ENCODE measurements at places on chromosomes 13 and 19. TPM values are rescaled to one million over a fixed set of nuclear protein-coding genes. Genes with fewer than 3 reads are reported as not detected.
A peak's percentile ranks its signal among the peaks of the same experiment; 100 is the strongest.

DNA sequence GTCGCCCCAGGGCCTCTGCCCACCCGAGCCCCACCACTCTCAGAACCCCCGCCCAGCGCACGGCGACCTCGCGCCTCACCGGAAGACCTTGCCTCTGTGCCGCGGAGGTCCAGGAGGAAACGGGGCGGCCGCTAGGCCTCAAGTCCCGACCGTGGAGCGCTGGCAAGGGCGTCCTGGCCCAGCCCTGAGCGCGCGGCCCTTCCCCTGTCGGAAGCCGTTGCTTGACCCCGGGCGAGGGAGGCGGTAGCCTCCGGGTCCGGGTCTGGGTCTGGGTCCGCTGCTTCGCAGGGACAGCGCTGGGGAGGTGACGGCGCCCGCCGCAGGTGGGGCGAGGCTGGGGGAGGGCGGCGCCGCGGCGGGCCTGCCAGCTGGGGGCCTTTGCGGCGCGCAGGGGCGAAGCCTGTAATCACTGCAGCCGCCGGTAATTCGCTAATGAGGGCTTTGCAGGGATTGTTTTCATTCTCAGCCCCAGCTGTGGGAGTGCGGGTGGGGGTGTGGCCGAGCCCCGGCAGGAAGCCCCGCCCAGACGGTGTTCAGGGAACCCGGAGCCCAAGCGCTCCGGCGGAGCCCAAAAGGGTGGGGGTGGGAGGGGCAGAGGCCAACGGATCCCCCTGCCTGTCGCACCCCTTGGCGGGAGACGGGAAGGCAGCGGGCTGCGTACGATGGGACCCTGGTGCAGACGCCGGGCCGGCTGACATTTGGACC lies 8.6 kb downstream of the C19orf25 start:
- H3K4me3 ChIP-seq = peak overlapping the region; percentile 12
- peak; percentile 73 for DNase-seq
- peak overlapping the region; percentile 33 for H3K27ac ChIP-seq
- peaks cover 74% of the 10 kb centered on the region for H3K4me1 ChIP-seq
- peaks cover 24% of the 10 kb centered on the region for H3K27me3 ChIP-seq

Gene KASH5
- polyA plus RNA-seq = 0.40 TPM

DNA sequence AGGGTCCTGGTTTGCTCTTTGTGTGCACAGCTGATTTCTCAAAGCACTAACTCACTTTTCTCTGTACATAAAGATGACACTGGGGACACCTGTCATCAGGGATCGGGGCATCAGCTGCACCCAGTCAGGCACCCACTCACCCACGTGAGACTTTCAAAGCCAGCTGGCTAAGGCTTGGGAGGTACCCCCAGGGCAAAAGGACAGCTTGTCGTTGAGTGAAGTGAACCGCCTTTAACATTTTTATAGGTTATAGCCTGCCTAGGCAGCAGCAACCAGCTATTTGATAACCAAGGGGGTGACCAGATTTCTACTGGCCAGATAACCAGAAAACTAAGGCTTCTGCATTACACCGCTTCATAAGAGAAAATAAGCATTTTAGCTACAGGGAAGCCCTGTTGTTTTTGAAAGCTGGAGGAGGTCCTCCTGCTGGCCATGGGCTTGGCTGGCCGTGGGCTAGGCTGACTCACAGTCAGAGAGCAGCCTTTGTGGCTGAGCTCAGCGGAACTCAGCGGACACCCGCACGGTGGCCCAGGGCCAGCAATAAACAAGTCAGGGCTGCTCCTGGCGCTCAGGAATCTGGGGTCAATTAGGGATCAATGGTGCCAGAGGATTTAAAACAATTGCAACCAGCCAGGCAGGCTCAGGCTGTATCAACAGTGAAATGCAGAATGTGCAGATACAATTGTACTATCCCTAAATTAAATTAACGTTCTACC lies 57.1 kb downstream of the ALOX5AP start:
- no peaks in the 10 kb centered on the region for H3K27me3 ChIP-seq
- H3K4me3 ChIP-seq = no peak overlapping the region
- no peaks in the 10 kb centered on the region for H3K36me3 ChIP-seq
- H3K27ac ChIP-seq = peak overlapping the region; percentile 67

Gene TMEM238
- polyA plus RNA-seq = 0.86 TPM

Gene IZUMO2
- not detected for polyA plus RNA-seq

GRCh38 chr13:98722958-98723357 lies 29.5 kb downstream of the SLC15A1 start:
- H3K27ac ChIP-seq = no peak overlapping the region
- no peak for DNase-seq
- H3K27me3 ChIP-seq = no peaks in the 10 kb centered on the region
- no peaks in the 10 kb centered on the region for H3K4me1 ChIP-seq

Gene DMKN
- 31.2 TPM for polyA plus RNA-seq

DNA sequence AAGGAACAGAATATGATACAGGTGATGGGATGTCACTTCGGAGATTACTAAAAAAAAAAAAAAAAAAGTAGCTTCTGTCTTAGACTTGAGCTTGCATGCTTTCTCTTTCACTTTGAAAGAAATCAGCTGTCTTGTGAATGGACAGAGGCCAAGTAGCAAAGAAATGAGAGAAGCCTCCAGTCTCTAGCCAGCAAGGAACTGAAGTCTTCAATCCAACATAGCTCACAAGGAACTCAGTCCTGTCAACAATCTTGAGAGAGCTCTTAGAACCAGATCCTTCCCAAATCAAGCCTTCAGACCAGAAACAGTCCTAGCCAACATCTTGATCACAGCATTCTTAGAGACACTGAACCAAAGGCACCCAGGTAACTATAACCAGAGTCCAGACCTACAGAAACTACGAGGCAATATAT lies 7.7 kb downstream of the N4BP2L2 start:
- no peak for DNase-seq
- no peaks in the 10 kb centered on the region for H3K4me1 ChIP-seq
- H3K27ac ChIP-seq = no peak overlapping the region
- no peaks in the 10 kb centered on the region for H3K27me3 ChIP-seq

Gene SMAD9
- 26.9 TPM for polyA plus RNA-seq

Gene SAFB2
- 85.7 TPM for polyA plus RNA-seq

- no peak overlapping the region for H3K27ac ChIP-seq
- peaks cover 40% of the 10 kb centered on the region for H3K4me1 ChIP-seq
- H3K27me3 ChIP-seq = no peaks in the 10 kb centered on the region
- no peak for DNase-seq
These were observed 1.8 kb downstream of the KMT2B start for GRCh38 chr19:35719402-35720162.

DNA sequence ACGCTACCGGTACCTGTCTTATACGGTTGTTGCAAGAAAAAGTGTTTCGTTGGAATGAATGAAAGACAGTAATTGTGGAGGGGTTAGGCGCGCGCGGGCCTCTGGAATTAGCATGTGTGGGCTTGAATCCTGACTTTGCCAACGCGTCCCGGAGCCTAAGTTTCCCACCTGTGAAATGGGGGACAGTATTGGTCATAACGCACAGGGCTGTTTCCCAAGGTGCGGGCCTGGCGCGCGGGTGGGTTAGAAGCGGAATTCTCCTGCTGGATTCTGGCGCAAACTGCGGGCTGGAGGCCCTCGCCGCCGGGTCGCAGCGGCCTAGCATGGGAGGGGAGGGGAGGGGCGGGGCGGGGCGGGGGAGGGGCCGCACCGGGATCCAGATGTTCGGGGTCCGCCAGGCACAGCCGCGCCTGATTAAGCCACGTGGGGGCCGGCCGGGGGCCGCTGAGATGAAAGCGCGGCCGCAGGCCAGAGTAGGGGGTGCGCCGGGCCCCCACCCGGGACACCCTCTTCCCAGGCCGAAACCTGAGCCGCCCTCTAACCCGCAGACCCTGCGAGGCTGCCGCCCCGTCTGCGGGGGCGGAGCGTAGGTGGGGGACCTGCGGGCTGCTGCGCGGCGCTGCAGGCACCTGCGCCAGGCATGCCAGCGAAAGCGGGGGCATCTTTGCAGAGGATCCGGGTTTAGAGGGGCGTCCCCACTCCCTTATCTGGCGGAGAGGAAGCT lies 1.2 kb upstream of the TMEM59L start:
- H3K27me3 ChIP-seq = peaks cover 62% of the 10 kb centered on the region
- DNase-seq = no peak
- peaks cover 22% of the 10 kb centered on the region for H3K36me3 ChIP-seq
- peak overlapping the region; percentile 52 for H3K4me3 ChIP-seq
- peaks cover 57% of the 10 kb centered on the region for H3K4me1 ChIP-seq

DNA sequence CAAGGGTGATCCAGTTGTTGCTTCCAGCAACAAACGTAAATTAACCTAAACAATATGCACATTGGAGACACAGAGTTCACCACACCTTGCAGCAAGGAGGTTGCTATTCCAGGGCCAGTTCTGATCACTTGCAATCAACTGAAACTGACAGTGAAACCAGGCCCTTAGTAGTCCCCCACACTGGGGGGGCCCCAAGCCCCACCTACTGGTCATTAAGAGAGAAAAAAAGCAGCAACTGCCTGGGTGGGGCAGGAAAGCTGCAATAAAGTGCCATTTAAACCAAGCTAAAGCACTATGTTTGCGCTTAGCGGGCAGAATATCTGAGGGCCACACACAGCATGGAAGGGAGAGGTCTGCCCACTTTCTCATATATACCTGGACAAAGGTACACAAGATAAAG lies 51.5 kb downstream of the ATP7B start:
- DNase-seq = no peak
- no peaks in the 10 kb centered on the region for H3K27me3 ChIP-seq

Gene RFPL4A
- not detected for polyA plus RNA-seq

GRCh38 chr13:66992183-66992582 lies 238.0 kb downstream of the PCDH9 start:
- H3K27ac ChIP-seq = peak overlapping the region; percentile 27
- no peaks in the 10 kb centered on the region for H3K36me3 ChIP-seq
- no peaks in the 10 kb centered on the region for H3K4me1 ChIP-seq
- H3K4me3 ChIP-seq = no peak overlapping the region
- no peaks in the 10 kb centered on the region for H3K27me3 ChIP-seq

- no peaks in the 10 kb centered on the region for H3K36me3 ChIP-seq
- no peaks in the 10 kb centered on the region for H3K27me3 ChIP-seq
- DNase-seq = peak; percentile 49
- H3K4me1 ChIP-seq = peaks cover 39% of the 10 kb centered on the region
- H3K4me3 ChIP-seq = no peak overlapping the region
- H3K27ac ChIP-seq = peak overlapping the region; percentile 80
These were observed 11.6 kb upstream of the CFAP97D2 start for GRCh38 chr13:114167426-114167825.

Gene ELL
- polyA plus RNA-seq = 11.6 TPM

GRCh38 chr13:69155136-69155535 lies 952.5 kb upstream of the ATXN8OS start:
- no peaks in the 10 kb centered on the region for H3K27me3 ChIP-seq
- H3K36me3 ChIP-seq = no peaks in the 10 kb centered on the region

GRCh38 chr13:98443329-98443728 lies 133.6 kb downstream of the STK24 start:
- no peak overlapping the region for H3K4me3 ChIP-seq
- no peaks in the 10 kb centered on the region for H3K27me3 ChIP-seq
- H3K36me3 ChIP-seq = peaks cover 96% of the 10 kb centered on the region
- DNase-seq = no peak
- no peak overlapping the region for H3K27ac ChIP-seq

Gene SELENOV
- polyA plus RNA-seq = 0.77 TPM

Gene COX7A1
- polyA plus RNA-seq = 22.2 TPM

GRCh38 chr13:36998624-36999041 lies 507 bp downstream of the ALG5 start:
- peak; percentile 19 for DNase-seq
- no peaks in the 10 kb centered on the region for H3K27me3 ChIP-seq
- peak overlapping the region; percentile 100 for H3K27ac ChIP-seq
- peak overlapping the region; percentile 99 for H3K4me3 ChIP-seq
- peaks cover 12% of the 10 kb centered on the region for H3K4me1 ChIP-seq
- H3K36me3 ChIP-seq = peaks cover 6% of the 10 kb centered on the region

DNA sequence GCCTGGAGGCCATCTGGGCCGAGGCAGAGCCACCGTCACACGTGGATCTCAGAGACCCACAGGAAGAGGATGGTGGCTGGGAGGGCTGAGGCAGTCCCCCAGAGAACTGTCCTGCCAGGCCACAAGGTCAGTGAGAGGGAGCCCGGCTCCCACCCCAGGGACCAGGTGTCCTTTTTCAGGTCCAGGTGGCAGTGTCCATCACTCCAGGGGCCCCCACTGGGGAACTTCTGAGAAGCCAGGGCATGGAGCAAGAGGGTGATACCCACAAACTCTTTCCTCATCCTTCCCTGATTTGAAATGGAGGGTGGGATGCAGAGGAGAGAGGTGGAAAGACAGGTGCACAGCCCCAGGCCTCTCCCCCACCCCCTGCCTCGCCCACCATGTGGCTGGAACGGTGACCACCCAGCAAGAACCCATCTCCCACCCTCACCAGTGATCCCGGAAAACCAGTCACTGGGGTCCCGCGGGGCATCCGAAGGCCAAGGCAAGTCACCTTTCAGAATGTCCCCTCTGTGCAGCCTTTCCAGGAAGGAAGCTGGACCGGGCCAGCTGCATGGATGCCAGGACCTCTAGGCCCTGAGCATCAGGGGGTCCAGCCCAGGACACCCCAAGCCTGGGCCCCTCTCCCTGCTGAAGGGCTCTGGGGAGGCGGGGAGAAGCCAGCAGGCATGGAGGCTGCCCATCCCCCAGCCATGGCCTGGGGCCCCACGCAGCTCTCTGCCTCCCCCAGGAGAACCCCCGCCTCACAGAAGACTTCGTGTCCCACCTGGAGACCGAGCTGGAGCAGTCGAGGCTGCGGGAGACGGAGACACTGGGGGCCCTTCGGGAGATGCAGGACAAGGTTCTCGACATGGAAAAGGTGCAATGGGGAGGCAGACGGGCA lies 14.1 kb downstream of the PRR36 start:
- peaks cover 94% of the 10 kb centered on the region for H3K36me3 ChIP-seq
- no peak overlapping the region for H3K4me3 ChIP-seq
- H3K27me3 ChIP-seq = peaks cover 2% of the 10 kb centered on the region
- H3K27ac ChIP-seq = no peak overlapping the region

DNA sequence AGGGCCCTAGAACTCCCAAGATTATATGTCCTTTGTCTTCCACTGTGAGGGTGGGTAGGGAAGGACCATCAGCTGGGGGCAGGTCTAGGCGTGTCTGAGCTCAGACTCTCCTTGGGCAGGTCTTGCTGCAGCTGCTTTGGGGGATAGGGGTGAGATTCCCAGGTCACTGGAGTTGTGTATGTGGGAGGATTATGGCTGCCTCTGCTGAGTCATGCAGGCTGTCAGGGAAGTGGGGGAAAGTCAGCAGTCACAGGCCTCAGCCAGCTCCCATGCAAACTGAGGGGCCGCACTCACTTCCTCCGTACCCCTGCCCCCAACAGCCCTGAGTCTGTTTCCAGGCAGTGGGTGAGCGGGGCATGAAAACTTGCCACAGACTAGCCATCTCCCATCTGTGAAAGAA lies 600.8 kb downstream of the DIAPH3 start:
- H3K4me1 ChIP-seq = no peaks in the 10 kb centered on the region
- H3K4me3 ChIP-seq = no peak overlapping the region
- DNase-seq = no peak
- no peak overlapping the region for H3K27ac ChIP-seq
- no peaks in the 10 kb centered on the region for H3K36me3 ChIP-seq

Gene AP1M2
- polyA plus RNA-seq = 1.2 TPM

DNA sequence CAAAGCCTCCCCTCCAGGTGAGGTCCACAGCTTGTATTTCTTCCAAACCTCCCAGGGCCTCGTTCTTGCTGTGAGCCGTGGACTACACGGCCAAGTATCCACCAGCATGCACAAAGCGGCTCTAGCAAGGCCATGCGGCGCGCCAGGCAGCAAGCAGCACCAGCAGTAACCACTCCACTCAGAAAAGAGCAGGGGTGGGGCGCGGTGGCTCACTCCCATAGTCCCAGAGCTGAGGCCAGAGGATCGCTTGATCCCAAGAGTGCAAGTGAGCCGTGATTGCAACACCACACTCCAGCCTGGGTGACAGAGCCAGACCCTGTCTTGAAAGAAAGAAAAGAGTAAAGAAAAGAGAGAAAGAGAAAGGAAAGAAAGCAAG lies 4.7 kb downstream of the CCDC8 start:
- H3K36me3 ChIP-seq = peaks cover 9% of the 10 kb centered on the region
- peaks cover 25% of the 10 kb centered on the region for H3K27me3 ChIP-seq
- peaks cover 83% of the 10 kb centered on the region for H3K4me1 ChIP-seq

Gene IL4I1
- 1.3 TPM for polyA plus RNA-seq
